ENCODE measurements at places on chromosomes 6 and 20. TPM values are rescaled to one million over a fixed set of nuclear protein-coding genes. Genes with fewer than 3 reads are reported as not detected.

- no peak for DNase-seq
Observed at GRCh38 chr6:159608961-159609651, 83.9 kb downstream of the SOD2 start.

The ARMH2 gene
- not detected for total RNA-seq

DNA sequence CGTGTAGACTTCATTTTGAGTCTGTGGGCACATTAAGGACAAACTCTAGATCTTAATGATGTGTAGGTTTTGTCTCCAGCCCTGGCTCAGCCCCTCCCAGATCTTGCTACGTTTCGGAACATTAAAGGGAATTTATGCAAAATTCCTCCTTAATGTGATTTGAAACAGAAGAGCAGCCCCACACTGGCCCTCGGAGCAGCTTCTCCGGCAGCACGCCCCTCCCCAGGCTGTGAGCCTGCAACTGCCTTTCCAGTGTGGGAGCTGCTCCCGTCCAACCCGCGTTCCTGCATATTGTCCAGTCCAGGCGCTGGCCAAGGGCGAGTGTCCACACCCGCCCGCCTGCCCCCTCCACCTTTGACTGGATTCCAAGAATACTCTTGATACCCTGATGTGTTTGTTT is 257.2 kb downstream of the TAF4 start:
- no peak for DNase-seq

GRCh38 chr6:53461041-53461656 is 83.8 kb downstream of the GCLC start:
- no peak for DNase-seq

DNA sequence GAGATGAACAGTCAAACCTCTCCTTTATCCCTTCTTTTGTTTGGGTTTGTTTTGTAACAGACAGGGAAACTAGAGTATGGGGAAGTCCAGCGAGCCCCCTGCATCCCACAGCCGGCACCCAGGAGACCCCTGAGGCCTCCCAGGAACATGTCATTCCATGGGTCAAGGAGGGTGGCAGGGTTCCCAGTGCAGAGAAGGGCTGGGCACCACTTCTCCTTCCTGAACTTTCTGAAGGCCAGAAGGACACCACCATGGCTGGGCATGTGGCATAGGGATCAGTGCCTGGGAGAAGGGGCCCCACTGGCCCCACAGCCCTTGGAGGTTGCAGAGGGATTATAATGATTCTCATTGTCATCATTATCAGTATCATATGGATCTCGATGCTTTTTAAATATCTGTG is 13.9 kb upstream of the CST7 start:
- DNase-seq = no peak

DNA sequence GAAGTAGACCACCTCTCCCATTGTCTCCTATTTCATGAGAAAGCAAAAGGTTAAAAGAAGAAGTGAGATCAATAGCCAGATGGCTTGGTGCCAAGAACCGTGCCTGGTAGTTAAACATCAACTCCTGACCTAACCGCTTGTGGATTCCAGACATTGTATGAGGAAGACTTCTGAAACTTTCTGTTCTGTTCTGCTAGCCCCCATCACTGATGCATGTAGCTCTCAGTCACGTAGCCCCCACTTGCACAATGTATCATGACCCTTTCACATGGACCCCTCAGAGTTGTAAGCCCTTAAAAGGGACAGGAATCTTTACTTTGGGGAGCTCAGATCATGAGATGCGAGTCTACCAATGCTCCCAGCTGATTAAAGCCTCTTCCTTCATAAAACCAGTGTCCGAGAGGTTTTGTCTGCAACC is 301.2 kb downstream of the RNGTT start:
- DNase-seq = no peak

GRCh38 chr6:46329568-46329967 is 158.8 kb upstream of the ENPP5 start:
- no peak for DNase-seq

GRCh38 chr6:156167625-156168071 is 609.5 kb upstream of the ARID1B start:
- DNase-seq = no peak
